ENCODE measurements at places on chromosomes 16 and 17.

DNA sequence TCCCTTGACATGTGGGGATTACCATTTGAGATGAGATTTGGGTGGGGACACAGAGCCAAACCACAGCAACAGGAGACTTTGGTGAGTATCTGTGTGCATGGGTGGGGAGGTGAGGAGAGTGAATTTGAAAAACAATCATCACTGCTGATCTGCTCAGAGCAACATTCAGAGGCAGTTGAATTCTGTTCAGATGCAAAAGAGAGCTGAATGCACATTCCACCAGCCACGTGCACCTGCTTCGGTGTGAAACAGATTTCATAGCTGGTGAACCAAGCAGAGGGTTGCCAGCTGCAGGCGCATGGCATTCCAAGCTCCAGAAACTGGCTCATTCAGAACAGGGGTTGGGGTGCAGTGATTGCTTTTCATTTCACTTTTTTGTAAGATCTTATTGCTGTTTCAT is 233.1 kb upstream of the FOXF1 start:
- no peak for DNase-seq

- no peak for DNase-seq
These were observed 85.7 kb downstream of the TAOK1 start for GRCh38 chr17:29475891-29476290.

DNA sequence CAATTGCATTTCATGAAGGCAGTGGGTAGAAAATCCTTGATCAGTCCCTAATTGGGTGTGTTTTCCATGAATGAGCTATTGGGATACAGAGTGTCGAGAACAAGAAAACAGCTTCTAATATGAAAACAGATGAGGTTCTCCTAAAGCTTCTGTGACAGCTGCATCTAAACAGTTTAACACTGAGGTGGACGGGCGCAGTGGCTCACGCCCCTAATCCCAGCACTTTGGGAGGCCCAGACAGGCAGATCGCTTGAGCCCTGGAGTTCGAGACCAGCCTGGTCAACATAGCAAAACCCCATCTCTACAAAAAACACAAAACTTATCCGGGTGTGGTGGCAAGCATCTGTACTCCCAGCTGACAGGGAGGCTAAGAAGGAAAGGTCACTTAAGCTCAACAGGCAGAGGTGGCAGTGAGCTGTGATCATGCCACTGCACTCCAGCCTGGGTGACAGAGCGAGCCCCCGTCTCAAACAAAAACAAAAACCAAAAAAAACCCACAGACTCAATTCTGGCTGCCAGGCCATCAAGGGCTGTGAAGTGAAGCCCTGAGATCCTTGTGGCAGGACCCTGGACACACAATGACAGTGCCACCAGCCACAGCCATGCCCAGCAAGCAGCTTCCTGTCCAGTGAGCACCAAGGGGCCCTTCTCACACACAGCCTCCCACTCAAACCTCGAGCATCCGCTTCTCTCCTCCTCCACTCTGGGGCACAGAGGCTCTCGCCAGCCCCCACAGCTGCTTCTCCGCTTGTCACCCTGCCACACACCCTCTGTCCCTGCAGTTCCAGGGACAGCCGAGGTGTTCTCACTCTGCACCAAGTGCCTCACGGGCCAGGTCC is 44.0 kb downstream of the ANKRD11 start:
- DNase-seq: no peak

GRCh38 chr17:83116783-83117555 is 37.6 kb downstream of the METRNL start:
- DNase-seq: no peak

DNA sequence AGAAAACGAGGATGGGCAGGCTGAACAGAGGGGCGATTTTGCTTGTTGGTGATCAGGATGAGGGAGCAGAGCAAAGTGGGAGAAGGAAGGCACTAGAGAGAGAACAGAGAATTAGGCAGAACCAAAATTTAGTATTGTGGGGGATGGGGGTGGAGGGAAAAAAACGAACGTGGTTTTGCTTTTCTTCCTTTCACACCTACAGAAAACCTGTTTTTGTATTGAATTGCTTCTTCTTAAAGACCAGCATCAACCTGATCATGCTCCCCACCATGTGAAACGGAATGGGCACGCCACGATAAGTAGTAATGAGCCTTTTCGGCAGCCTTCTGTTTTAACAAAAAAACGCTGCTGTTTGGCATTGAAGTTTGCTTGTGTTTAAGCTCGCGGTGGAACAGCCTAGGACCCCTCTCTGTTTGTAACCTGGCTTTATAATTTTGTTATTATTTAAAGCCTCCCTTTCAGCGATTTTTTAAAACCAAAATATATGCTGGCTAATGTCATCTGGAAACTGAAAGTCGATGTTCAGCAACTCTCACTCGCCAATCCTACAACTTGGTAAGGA is 36.8 kb downstream of the ERCC4 start:
- no peak for DNase-seq

DNA sequence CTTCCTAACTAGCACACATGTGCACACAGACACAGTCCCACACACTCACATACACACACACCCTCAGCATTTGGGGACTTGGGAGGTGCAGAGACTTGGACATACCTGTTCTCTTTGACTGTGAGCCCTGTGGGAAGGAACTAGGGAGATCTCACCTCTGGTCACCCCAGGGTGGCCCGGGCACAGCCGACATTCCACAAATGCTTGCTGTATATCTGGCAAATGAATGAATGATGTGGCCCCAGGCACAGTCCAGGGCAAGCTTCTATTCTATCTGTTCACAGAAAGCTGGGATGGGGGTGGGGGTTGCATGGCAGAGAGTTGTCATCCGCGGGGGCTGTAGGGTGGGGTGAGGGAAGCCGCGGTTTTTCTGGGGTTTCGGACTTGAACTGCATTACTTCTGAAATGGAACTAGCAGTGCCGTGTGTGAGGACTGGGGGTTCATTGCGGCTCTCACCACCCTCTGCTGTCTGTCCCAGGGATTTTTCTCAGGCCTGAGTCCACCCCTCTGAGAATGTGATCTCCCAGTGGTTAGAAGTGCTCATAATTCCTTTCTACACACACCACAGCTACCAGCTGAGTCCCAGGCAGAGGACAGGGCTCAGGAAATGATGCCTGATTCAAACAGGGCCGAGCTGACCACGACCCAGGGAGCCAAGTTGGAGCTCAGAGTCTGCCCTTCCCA is 3.3 kb upstream of the RIPOR1 start:
- no peak for DNase-seq

- DNase-seq: no peak
These were observed 24.3 kb downstream of the GP2 start for GRCh38 chr16:20303012-20303411.

- DNase-seq: no peak
These were observed 217.2 kb downstream of the CA10 start for GRCh38 chr17:51941272-51941671.

DNA sequence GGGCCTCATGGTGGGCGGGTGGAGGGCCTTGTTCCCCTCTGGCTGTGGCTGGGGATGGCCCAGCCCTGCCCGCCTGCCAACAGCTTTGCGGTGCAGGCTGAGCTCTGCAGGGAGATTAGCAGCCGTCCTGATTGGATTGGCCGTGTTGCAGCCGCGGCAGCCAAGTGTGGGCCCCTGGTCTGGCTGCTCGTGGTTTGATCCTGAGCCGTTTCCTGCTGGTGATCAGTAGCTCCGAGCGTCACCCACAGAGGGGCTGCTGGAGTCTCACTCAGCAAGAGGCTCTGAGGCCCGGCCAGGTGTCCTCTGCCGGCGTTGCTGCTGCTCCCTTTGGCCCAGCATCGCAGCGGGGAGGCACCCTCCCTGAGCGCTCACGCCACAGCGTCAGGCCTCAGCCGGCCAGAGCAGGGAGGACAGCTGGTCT is 32.5 kb downstream of the BAIAP2 start:
- DNase-seq: no peak

DNA sequence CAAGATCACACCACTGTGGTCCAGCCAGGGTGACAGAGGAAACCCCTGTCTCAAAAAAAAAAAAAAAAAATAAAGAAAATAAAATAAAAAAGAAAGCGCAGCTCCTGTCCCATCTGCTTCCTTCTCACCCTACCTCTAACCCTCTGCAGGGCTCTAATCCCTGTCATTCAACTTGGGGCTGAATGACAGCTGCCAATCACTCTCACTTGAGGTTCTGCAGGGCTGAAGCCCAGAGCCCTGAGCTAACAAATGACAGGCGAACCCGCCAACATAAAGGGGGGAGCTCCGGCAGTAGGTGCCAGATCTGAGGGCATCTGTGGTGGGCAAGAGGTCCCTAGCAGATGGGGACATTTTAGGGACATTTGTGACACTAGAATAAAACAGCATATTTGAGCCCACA is 44.3 kb downstream of the ENGASE start:
- DNase-seq: no peak

DNA sequence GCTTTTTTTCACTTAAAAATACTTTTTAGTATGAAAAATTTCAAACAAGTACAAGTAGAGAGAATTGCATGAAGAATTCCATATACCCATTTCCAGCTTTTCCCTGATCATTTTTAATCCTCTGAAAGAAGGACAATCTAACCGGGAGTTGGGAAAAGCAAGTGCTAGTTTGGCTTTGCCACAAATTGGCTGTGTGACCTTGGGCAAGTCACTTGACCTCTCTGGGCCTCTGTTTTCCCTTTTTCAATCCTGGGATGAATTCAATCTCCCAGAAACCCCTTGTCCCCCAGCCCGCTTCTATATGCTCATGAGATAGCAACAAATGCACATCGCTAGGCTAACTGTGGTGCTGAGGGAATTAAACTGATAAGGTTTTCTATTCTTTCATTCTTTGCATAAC is 49.4 kb downstream of the ASIC2 start:
- DNase-seq: no peak

DNA sequence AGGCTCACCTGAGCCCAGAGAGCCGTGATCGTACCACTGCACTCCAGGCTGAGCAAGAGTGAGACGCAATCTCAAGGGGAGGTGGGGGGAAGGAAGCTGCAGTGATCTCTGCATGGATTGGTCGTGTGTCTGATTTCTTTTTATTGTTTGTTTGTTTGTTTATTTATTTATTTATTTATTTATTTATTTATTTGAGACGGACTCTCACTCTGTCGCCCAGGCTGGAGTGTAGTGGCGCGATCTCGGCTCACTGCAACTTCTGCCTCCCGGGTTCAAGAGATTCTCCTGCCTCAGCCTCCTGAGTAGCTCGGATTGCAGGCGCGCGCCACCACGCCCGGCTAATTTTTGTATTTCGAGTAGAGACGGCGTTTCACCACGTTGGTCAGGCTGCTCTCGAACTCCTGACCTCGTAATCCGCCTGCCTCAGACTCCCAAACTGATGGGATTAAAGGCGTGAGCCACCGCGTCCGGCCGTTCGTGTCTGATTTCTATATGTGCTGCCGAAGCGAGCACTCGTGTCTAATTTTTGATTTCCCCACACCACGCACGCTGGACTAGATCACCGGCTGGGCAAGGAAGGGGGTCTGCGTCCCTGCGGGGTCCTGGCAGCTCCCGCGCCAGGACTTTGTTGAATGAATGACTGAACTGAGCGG is 448 bp upstream of the TNFRSF12A start:
- DNase-seq: no peak

DNA sequence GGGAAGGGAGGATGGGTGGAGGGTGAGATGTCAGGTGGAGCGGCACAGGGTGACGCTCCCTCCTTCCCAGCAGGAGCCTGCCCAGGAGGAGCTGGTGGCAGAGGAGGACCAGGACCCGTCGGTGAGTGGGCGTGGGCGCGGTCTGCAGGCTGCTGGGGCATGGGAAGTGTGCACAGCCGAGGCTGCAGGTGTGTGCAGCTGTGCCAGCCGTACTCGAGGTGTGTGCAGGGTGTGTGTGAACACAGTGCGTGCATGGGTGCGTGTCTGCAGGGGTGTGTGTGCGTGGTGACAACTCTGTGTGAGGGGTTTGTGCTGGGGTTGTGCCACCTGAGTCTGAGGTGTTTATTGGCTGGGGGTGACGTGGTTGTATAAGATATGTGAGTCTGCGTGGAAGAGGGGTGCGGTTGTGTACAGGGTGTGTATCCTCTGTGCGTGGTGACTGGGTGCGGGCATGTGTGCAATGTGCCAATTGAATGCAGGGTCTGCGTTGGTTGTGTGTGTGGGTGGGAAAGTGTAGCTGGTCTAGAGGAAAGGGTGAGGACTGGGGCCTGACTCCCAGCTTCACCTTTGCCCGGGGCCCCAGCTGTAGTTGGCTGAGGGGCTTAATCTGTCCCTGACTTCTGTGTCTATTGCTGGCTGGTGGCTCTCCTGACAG is 670 bp downstream of the TNFSF12 start:
- DNase-seq: peak; percentile 45

- DNase-seq: no peak
These were observed 208.3 kb downstream of the C16orf95 start for GRCh38 chr16:87108941-87109340.

- DNase-seq: no peak
These were observed 201.2 kb upstream of the NOG start for GRCh38 chr17:56392321-56392720.

DNA sequence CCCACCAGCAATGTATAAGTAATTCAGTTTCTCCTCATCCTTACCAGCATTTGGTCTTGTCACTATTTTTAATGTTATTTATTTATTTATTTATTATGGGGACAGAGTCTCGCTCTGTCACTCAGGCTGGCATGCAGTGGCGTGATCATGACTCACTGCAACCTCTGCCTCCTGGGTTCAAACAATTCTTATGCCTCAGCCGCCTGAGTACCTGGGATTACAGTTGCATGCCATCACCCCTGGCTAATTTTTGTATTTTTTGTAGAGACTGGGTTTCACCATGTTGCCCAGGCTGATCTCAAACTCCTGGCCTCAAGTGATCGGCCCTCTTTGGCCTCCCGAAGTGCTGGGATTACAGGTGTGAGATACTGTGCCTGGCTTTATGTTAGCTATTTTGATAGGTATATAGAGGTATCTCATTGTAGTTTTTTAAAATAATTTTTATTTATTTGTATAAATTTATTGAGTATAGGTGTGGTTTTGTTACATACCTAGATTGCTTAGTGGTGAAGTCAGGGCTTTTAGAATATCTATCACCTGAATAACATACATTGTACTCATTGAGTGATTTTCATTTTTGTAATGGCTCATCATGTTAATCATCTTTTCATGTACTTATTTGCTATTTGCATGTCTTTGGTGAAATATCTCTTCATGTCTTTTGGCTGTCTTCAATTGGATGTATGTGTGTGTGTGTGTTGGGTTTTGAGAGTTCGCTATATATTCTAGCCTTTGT is 53.3 kb downstream of the TANC2 start:
- DNase-seq: no peak

DNA sequence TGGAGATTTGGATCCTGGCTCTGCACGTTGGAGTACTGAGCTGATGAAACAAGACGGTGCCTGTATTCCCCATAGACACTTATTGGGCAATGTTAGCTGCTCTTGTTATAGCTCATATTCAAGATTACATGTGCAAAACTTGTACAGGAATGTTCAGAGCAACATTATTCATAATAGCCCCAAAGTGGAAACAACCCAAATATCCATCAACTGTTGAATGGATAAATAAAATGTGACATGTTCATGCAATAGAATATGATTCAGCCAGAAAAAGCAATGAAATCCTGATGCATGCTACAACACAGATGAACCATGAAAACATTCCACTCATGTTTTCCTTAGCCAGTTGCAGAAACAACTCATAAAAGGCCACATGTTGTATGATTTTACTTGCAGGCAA is 5.7 kb upstream of the SDR42E1 start:
- DNase-seq: no peak

Data from iPS-NIHi11 (cell line).